Thoracic aorta (tissue), 2 donors: ENCODE measurements at places on chromosomes 5 and 9.

- DNase-seq = no peak
These were observed 42.1 kb downstream of the TMOD1 start for GRCh38 chr9:97543561-97543960.

DNA sequence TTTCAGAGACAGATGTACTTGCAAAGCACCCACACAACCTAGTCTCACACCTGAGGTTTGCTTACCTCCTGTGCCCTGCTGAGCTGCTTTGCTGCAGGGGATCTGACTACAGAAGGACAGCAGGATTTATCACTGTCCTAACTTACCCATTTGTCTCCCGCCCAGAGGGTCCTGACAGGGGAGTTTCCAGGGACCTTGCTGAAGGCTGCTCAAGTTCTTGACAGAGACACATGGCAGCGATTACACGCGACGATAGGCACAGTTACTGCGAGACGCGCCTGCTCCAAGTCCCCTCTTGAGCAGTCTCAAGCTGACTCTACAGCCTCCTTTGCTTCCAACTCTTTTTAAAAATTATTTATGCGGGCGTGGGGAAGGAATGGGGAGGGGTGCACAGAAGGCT is 24.6 kb upstream of the GALNT10 start:
- no peak for DNase-seq

GRCh38 chr9:121026260-121026691 is 23.8 kb downstream of the C5 start:
- DNase-seq = no peak

DNA sequence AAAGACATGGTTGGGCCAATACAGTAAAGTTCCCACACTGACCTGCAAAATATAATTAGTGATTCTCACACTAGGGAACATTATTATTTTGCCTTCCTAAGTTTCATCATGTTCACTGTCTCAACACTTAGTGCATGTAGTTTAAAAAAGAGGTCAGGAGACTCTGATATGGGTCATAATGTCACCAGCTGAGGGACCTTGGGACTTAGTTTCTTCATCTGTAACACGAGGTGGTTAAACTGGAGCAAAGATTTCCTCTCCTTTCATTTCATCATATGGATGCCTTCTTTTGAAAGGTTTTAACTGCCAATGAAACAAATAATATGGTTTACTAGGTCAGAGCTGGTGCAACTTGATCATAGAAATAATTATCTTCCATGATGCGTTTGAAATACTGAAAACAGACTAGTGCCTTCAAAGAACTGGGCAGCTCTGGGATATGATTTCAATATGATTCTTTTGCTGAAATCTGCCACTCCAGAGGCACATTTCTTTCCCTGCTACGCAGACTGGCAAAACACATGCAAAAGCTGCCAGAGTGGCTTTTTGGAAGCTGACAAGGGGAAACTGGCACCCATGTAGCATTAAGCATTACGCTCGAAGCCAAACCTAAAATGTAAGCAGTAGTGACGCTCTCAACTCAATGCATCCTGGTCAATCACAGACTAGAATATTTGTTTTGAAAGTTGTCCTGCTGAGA is 20.8 kb downstream of the RETREG1 start:
- no peak for DNase-seq

GRCh38 chr5:10712574-10713366 is 48.3 kb downstream of the DAP start:
- no peak for DNase-seq

DNA sequence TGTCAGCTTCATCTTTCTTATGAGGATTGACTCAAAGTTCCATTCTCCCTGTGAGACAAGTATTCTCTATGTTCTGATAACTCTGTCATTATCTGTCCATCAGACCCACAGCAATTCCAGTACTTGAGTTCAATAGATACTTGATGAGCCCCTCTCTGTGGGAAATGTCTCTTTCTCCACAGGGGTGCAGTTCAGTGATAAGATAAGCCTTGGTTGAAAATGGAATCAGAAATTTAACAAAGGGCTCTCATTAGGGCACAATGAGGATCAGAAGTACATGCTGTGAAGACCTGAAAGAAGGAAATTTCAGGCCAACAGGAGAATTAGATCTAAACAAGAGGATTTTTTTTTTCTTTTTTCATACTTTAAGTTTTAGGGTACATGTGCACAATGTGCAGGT is 737.3 kb downstream of the MTRR start:
- no peak for DNase-seq

DNA sequence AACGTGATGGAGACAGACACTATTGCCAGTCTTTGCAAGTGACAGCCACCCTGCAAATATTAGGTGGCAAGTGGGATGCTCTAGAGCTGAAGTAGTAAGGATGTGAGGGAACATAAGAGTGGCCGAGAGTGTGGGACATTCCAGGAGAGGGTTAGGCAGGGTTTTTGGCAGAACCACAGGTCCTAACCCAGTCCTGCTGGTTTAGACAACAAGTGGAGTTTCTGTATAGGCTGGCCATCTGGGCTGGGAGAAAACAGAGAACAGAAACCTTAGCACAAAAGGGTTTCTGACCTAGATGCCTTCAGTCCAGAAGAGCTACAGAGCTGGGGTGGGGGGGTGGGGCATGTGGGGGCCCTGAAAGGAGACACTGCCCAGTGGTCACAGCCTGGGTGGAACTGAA is 107.4 kb downstream of the TMEM174 start:
- no peak for DNase-seq

DNA sequence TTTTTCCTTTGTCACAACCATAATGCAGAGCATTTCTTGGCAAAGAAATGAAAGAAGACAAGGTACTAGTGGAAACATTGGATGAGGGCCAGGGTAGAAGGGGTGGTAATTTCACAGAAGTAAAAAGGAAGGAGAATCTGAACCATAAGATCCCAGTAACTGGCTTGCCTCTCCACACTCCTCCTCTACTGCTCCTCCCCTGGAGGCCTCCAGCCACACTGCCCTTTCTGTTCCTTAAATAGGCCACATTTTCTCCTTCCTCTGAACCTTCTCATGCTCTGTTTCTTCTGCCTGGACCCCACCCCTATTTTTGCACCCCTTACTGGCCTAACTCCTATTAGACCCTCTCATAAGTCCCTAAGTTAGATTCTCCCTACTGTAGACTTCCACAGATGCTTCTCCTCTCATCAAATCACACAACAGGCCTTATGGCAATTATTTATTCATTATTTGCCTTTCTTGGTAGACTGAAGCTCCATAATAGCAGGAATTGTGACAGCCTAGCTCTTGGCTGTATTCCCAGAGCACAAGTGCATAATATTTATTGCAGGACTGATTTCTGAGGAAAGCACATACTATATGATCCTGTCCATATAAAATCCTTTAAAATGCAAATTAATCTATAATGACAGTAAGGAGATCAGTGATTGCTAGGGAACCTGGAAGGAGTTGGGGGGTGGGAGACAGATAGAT is 31.3 kb upstream of the GRIA1 start:
- DNase-seq = no peak

- DNase-seq = no peak
These were observed 2371.8 kb upstream of the ACO1 start for GRCh38 chr9:30012622-30013021.

GRCh38 chr5:148831590-148832565 is 5.5 kb downstream of the ADRB2 start:
- DNase-seq = no peak

- DNase-seq = no peak
These were observed 1.3 kb downstream of the RAI14 start for GRCh38 chr5:34657274-34657921.

DNA sequence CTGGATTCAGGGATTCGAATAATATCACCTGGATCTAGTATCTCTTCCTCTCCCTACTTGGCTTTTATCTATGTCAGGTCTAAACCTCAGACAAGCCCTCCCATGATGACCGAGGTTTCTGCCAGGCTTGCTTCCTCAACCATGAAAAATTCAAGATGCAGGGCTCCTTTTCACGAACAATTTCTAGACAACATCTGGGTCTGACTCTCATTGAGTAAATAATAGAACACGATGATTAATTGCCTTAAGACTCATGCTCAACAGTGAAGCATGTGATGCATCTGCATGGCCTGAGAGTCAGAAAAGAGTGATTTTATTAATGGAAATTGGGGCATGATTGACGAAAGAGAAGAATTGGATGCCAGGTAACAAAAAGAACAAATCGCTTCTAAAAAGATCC is 277.2 kb upstream of the ZNF608 start:
- DNase-seq = no peak

GRCh38 chr9:24487946-24488345 is 57.8 kb downstream of the IZUMO3 start:
- no peak for DNase-seq

DNA sequence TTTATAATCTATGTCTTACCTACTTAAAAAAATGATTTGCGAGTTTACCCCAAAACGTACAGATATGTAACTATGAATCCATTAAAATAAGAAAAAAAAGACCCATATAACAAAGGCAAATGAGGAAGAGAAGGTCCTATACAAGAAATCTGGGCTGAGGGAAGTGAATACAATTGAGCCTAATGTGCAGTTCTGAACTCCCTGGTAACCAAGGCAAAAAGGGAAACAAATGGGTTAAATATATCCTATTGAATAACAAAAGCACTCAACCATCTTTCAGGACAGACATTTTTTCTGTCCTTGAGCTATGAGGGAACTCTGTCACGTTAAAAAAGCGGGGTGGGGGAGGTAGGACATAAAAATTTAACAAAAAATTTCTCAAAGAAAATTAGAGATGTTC is 78.6 kb downstream of the PTPN3 start:
- DNase-seq = no peak

DNA sequence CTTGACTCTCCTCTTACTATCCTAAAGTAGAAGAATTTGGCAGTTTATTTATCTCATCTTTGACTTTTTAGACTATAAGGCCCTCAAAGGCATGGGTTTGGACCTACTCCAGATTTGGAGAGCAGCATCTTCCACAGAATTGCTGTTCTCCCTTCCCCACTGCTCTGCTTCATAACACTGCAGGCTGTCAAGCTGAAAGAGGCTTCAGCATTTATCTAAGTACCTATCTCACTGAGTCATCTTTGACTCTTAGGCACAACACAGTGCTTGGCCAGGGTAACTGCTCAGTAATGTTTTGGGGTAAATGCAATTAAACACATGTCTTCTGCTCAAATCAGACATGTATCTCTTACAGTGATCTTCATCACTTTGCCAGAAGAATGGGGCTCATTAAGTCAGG is 60.6 kb downstream of the GRIN3A start:
- DNase-seq = no peak

- no peak for DNase-seq
These were observed 46.4 kb upstream of the PRRC2B start for GRCh38 chr9:131347376-131348020.

- no peak for DNase-seq
These were observed 33.4 kb upstream of the GLIS3 start for GRCh38 chr9:4333231-4333740.

DNA sequence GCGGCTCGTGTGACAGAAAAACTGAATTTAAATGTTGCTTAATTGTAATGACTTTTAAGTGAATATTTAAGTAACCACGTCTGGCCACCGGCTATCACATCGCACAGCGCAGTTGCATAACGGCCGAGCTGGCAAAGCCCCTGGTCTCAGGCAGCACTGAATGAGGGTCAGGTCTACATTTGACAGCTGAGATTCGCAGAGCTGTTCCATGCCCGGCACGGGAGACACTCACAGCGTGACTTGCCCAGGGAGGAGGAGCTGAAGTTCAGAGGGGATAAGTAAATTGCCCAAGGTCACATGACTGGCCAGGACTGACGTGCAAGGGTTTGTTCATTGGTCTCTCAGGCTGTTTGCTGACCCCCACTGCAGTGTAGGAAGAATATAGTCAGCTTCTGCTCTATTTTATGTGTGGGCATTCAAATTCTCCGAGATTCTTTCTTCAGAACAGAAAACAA is 17.4 kb upstream of the COL5A1 start:
- no peak for DNase-seq

DNA sequence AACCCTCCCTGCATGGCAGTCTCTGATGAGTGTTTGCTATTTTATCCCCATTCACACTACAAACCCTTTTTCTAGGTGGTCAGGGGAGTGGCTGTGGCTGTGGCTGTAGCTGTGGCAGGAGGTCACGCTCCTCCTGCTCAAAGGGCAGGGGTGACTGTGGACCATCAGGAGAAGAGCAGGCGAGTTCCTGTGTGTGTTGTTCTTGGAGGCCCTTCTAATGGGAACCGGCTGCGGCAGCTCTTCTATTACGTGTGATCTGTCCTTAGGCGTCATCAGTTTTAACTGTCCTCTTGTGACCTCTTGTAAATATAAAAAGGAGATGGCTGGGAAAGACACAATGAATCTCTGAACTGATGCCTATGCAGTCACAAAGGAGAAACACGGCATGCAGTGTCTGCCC is 65.1 kb downstream of the ANKH start:
- DNase-seq = no peak

GRCh38 chr5:152178350-152178699 is 226.8 kb downstream of the NMUR2 start:
- no peak for DNase-seq

DNA sequence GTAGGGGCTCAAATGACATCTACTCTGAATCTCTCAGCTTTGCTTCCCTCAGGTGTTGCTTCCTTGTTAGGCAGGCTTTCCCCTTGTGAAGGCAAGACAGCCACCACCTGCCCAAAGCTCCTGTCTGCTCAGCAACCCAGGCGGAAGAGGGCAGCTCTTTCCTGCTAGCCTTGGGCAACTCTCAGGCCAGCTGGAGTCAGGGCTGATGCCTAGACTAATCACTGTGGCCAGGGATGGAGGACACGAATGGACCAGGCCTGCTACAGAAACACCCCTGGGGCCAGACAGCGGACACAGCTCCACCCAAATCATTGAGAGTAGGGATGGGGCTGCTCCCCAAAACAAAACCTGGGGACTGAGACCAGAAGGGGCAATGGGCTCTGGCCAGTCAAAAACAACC is 138.0 kb downstream of the MTX3 start:
- DNase-seq = no peak

- DNase-seq = no peak
These were observed 485 bp upstream of the HABP4 start for GRCh38 chr9:96449523-96449844.

- no peak for DNase-seq
These were observed 45.5 kb downstream of the SH3RF2 start for GRCh38 chr5:145981589-145982571.

DNA sequence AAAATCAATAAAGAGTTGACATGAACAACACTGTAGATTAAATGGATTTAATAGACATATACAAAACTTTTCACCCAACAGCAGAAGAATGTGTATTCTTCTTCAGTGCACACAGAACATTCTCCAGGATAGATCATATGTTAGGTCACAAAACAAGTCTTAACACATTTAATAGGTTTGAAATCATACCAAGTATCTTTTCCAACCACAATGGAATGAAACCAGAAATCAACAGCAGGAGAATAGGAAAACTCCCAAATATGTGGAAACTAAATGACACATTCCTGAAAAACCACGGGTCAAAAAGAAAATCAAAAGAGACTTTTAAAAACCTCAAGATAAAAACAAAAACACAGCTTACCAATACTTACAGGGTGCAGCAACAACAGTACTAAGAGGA is 790.1 kb upstream of the ZNF608 start:
- DNase-seq = no peak
